ENCODE measurements at places on chromosomes 5 and 9.
A peak's percentile ranks its signal among the peaks of the same experiment; 100 is the strongest.

GRCh38 chr9:125632321-125633115 is 74.5 kb downstream of the MAPKAP1 start:
- DNase-seq = peak; percentile 92

DNA sequence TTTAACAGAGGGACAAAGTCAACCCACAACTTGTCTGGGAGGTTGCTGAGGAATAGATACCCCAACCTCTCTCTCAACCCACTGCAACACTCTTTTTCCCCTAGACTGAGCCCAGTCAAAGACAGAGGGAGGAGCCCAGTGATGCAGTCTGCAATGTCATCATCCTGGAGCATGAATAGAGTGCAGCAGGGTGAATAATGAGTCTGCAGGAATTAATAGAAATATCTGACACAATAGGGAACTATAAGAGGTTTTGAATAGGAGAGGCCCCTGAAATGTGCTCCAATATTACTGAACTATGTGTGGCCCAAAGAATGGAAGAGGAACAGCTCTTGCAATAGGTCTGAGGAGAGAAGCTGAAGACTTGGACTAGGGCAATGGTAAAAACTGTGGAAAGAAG is 59.1 kb downstream of the PDCD1LG2 start:
- peak; percentile 49 for DNase-seq

DNA sequence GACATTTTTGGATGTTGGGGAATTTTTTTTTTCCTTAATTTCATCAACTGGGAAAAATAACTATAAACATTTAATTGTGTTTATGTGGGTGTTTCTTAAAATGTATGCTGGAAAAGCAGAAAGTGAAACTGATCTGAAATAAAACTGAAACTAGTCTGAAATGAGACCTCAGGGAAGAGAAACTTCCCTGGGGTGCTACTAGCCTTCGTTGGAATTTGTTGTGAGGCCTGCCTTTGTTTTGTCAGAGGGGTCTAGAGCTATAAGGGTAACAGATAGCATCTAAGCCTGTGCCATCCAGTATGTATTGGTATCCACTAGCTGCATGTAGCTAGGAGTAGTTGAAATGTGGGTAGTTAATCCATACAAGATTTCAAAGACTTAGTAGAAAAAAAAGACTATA is 10.4 kb downstream of the ZNF618 start:
- peak; percentile 61 for DNase-seq

DNA sequence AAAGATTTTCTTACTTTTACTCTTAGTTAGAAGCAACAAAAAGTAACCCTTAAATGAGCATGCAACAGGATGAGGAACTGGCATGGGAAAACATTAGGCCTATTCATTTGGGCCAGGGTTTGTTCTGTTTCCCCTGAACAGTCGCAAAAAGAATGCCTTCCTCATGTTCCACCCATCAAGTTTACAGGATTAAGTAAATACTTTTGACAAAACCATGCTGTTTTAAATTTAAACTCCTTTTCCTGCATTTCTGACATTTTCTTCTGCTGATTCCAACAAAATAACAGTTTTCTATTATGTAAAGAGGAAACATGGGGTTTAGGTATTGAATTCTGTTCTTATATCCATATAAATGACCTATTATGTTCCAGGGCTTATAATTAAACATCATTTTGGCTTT is 236.6 kb upstream of the ACTBL2 start:
- DNase-seq = no peak

DNA sequence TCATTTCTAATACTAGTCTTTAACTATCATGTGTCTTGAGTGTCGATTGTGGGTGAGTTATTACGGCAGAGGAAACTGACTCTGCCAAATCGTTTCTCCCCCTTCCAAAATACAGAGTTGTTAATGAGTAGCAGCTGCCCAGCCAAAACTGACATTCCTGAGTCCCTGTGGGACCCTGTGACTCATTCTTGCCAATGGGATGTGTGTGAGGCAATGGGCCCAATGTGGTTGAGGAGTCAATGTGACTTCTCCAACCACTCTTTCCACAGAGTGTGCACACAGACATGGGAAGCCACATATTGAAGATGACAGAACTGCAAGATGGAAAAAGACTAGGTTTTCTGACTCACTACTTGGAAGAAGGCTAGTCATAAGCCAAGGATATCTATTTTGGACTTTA is 434.7 kb downstream of the DTWD2 start:
- no peak for DNase-seq

GRCh38 chr5:175223291-175223690 is 220.7 kb downstream of the DRD1 start:
- no peak for DNase-seq

DNA sequence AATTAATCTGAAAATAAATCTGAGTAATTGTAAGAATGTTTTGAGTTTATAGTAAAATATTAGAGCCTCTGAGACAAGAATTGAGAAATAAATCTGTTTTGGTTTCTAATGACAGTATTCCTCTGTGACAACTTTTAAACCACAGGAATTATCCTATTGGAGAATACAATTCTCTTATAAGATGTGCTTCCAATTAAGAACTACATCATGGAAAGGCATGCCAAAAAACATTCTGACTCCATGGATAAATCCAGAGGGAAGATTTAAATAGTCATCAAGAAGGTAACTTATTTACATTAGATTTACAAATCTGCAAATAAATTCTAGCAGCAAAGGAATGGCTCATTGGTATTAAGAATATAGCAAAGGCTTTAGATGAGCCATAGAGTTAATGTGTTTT is 178.3 kb upstream of the ACOT12 start:
- no peak for DNase-seq

- DNase-seq = no peak
These were observed 4.4 kb downstream of the CRB2 start for GRCh38 chr9:123360161-123361085.

Data from suppressor macrophage treated with lipopolysaccharide for 1 hour (primary cell).